ENCODE measurements at places on chromosomes 4 and X.

- no peak for DNase-seq
These were observed 176.4 kb downstream of the IL13RA2 start for GRCh38 chrX:114841051-114841450.

- DNase-seq: no peak
These were observed 44.5 kb upstream of the SLC4A4 start for GRCh38 chr4:71294301-71294700.

DNA sequence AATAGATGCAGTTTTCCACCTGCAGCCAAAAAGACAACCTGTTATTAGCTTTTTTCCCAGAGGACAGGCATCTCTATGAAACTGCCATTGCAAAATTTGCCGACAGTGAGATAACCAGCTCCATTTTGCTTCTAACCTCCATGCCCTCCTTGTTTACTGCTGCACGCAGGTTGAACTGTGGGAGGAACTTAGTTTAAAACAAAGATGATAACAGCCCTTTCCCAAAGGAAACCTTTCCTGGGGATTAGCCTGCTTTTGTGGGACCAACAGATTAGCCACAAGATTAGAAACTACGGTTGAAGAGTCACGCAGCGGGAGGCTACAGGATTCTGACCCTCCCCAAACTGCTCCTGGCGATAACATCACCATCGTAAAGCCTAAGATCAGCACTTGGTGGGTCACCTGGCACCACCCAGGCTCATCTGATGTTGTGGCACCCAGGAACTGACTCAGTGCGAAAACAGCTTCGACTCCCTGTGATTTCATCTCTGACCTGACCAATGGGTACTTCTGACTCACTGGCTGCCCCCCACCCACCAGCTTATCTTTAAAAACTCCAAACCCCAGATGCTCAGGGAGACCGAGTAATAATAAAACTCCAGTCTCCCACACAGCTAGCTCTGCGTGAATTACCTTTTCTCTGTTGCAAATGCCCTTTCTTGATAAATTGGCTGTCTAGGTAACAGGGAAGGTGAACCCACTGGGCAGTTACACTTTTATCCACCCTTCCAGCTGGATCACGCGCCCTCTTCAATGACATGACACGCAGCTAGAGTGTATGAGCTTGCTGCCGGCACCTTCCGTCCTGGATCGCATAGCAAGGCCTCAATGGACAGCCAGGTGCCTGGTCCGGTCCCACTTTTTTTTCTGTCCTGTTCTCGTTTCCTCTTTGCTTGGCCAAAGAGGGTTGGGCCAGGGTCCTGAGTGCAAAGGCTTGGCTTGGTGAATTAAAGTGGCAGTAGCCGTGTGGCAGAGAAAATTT, 27.2 kb downstream of the NOP14 start:
- DNase-seq: no peak

DNA sequence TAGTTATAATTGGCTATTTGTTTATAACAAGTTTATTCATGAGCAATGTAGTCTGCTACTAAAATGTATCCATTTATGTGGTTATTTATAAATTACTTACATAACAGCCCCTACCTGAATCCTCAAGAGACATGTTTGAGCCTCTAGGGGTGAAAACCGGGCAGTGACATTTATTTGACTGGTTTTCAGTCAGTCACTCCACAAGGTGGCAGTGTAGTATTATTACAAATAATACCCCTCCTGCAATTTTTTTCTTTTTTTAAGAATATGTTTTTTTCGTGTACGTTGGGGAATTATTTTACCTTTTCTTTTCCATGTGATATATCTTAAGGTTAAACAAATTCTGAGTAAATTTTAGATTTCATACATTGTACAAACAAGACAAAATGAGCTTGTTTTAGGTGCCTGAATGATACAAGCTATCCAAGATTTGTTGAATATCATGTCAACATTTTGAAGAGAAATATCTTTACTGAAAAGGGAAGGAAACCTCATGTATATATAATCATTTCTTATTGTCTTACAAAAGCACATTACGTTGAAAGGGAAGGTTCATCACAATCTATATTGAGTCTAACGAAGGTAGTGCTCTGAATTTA, 598.7 kb upstream of the TECRL start:
- DNase-seq: no peak

DNA sequence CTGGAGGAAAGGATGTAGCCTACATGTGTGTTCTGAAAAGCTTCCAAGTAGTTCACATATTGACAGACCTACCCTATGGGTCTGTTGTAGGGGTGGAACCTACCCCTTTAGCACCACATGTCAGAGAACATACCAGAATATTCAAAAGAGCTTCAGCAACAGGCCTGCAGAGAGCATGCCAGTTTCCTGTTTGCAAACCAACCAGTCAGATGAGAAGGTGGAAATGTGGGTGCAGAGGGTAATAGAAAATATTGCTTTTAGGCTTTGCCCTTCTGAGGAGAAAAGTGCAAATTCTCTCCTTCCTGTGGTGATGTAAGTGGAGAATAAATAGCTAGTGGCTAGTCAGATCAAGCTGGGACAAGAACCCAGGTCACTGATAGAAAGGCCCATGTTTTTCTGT, 16.4 kb downstream of the INTS6L start:
- DNase-seq: no peak

DNA sequence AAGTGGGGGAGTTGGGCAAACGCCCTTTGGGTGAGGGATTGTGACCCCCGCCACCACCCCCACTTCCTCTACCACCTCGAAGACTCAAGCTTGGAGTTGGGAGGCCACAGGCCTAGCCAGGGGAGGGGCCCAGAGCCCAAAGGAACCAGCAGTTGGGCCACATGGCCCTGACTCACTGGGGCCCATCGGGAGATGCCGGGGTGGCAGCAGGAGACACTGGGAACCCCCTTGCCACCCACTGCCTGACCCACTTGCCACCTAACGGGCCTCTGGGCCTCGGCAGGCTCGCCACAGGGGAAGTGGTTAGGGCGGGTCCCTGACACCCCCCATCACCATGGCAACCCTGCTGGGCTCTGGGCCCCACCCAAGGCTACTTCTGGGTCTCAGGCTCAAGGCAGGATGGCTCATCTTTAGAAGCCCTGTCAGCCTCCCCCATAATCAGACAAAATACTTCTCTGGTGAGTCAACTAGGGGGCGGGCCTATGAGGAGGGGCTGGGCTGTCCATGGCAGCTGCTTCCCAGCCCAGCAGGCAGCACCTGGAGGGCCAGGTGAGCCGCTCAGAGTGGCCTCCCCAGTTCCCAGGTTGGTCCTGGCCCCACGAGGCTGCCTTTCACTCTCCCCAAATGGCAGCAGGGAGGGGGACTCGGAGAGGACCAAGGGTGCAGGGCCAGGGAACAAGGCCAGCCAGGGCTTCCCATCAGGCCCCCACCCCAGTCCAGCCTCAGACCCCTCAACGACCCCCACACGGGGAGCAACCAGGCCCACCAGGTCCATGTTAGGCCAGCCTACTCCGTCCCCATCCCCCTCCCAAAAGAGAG, 5.6 kb downstream of the FLNA start:
- no peak for DNase-seq

DNA sequence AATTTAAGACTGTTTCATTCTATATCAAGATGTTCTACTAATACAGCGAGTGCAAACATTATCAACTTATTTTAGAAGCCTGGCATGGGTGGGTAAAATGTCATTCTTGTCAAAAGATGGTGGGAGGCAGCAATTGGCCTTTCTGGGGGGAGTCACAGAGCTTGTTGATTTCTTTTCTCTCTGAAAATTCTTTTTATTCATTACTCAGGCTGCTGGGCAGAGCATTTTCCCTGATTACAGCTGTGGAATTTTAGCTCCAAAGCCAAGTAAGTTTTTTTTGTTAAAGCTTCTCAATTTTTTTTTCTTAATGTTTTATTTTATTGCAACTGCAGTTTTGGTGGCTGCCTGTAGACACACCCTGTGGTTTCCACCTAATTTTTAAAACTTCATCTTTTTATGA, 50.4 kb downstream of the GPC4 start:
- no peak for DNase-seq
